Mesangial cell (primary cell): ENCODE measurements at places on chromosomes 4 and X. TPM values are rescaled to one million over a fixed set of nuclear protein-coding genes. Genes with fewer than 3 reads are reported as not detected.

TRIML1 gene
- total RNA-seq, result not detected in 2 replicates

SSX1 gene
- total RNA-seq, result not detected in 2 replicates

ARAF gene
- 43.2 and 45.6 TPM in 2 replicates for total RNA-seq

CLNK gene
- not detected in 2 replicates for total RNA-seq

TLR1 gene
- total RNA-seq, result under 0.01 and 0.49 TPM in 2 replicates

TEX13A gene
- not detected in 2 replicates for total RNA-seq

CT45A10 gene
- not detected in 2 replicates for total RNA-seq

BMP3 gene
- total RNA-seq, result 0.63 TPM in 1 of 2 replicates, not detected in the other

GAGE13 gene
- total RNA-seq, result not detected in 2 replicates

AKAP4 gene
- not detected in 2 replicates for total RNA-seq

ZCCHC18 gene
- total RNA-seq, result 1.3 and 3.2 TPM in 2 replicates

PQBP1 gene
- total RNA-seq, result 59.7 and 70.9 TPM in 2 replicates

PHOX2B gene
- total RNA-seq, result not detected in 2 replicates

PITX2 gene
- 0.49 and 4.1 TPM in 2 replicates for total RNA-seq

DCAF8L1 gene
- total RNA-seq, result not detected in 2 replicates

FMR1NB gene
- total RNA-seq, result not detected in 2 replicates

ANOS1 gene
- total RNA-seq, result 1.6 and 2.9 TPM in 2 replicates

CLGN gene
- total RNA-seq, result 2.2 and 3.4 TPM in 2 replicates

KLB gene
- total RNA-seq, result under 0.01 TPM in 1 of 2 replicates, not detected in the other

FHIP1A gene
- 5.1 and 6.6 TPM in 2 replicates for total RNA-seq

TEX13D gene
- total RNA-seq, result not detected in 2 replicates

TIMP1 gene
- 389 and 449 TPM in 2 replicates for total RNA-seq

RAI2 gene
- total RNA-seq, result under 0.01 and 0.13 TPM in 2 replicates

SERTM2 gene
- total RNA-seq, result not detected in 2 replicates

PKD2 gene
- total RNA-seq, result 12.9 and 47.9 TPM in 2 replicates

MAPK10 gene
- 2.0 and 7.6 TPM in 2 replicates for total RNA-seq

FATE1 gene
- total RNA-seq, result not detected in 2 replicates

CHIC2 gene
- 19.0 and 19.4 TPM in 2 replicates for total RNA-seq

GPR173 gene
- 3.9 and 11.3 TPM in 2 replicates for total RNA-seq

SMARCA1 gene
- 20.2 and 27.1 TPM in 2 replicates for total RNA-seq

TCEAL1 gene
- total RNA-seq, result 8.5 and 11.8 TPM in 2 replicates

ETDC gene
- total RNA-seq, result not detected in 2 replicates

VCX2 gene
- not detected in 2 replicates for total RNA-seq
